ENCODE measurements at places on chromosomes 1 and 21. TPM values are rescaled to one million over a fixed set of nuclear protein-coding genes. Genes with fewer than 3 reads are reported as not detected.

DNA sequence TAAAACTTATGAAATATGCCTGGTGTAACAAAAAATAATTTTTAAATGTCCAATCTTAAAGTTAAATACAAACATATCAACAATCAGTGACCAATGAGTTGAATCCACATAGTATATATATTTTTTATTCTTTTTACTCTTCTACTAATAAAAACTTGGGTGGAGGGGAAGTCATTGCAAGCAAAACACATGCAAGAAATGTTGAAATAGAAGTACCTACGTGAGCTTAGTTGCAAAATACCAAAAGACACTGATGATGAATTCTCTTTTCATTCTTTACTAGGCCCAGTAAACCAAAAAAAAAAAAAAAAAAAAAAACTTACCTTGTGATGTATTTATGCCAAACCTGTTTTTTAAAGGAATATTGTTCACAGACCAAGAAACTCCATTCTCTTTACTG is 26.4 kb upstream of the PLA2G4A start:
- H3K27ac ChIP-seq = no peak overlapping the region
- H3K4me3 ChIP-seq = no peak overlapping the region
- DNase-seq = no peak
- H3K27me3 ChIP-seq = no peaks in the 10 kb centered on the region
- no peaks in the 10 kb centered on the region for H3K4me1 ChIP-seq

DNA sequence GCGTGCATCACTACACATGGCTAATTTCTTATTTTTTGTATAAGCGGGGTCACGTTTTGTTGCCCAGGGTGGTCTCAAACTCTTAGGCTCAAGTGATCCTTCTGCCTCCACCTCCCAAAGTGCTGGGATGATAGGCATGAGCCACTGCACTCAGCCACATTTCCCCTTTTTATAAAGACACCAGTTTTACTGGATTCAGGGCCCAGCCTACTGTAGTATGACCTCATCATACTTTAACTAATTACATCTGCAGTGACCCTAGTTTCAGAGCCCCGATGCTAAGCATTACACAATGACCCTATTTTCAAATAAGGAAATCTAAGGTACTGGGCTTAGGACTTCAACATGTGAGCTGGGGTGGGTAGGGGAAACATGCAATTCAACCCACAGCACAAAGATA is 31.8 kb upstream of the ENAH start:
- H3K27me3 ChIP-seq = no peaks in the 10 kb centered on the region
- H3K4me1 ChIP-seq = no peaks in the 10 kb centered on the region
- no peak for DNase-seq
- no peak overlapping the region for H3K27ac ChIP-seq

DENND1B gene
- total RNA-seq = 18.2 TPM

- no peak for DNase-seq
- H3K36me3 ChIP-seq = no peaks in the 10 kb centered on the region
- H3K27me3 ChIP-seq = no peaks in the 10 kb centered on the region
- H3K4me1 ChIP-seq = no peaks in the 10 kb centered on the region
- H3K27ac ChIP-seq = no peak overlapping the region
- no peak overlapping the region for H3K4me3 ChIP-seq
Measured at GRCh38 chr21:15682186-15682895, 47.4 kb upstream of the USP25 start.

DNA sequence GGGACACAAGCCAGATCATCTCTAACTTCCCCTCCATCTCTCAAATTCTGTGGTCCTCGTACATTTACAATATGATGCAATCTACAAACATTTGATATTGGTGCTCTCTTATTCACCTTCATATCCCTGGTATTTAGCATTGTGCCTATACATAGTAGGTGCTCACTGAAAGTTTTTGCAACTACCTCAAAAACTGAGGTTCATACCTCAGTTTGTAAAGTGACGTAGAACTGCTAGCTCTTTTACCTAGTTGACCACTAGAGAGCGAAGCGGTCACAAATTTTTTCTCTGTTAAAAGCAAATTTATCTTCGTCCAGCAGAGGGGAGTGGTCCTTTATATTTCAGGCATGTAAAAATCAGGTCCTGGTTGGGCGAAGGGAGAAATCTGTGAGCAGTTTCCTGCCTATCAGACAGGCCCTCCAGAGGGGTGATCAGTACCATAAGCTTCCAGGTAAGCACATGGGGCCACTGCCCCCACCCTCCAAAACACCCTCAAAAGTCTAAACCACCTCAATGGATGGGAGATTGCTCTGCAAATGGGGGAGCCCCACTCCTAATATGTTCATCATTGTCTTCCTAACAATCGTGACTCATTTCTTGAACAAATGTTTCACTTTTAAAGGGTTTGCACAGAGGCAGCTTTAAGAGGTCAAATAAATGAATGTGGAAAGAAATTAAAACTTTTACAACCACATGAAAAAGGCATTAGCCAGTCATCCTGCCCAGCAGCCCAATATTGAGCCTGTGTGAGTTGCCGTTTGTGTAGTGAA is 10.6 kb upstream of the HLCS start:
- H3K4me1 ChIP-seq = peaks cover 9% of the 10 kb centered on the region
- no peaks in the 10 kb centered on the region for H3K27me3 ChIP-seq
- H3K27ac ChIP-seq = no peak overlapping the region
- peak; percentile 32 for DNase-seq

DNA sequence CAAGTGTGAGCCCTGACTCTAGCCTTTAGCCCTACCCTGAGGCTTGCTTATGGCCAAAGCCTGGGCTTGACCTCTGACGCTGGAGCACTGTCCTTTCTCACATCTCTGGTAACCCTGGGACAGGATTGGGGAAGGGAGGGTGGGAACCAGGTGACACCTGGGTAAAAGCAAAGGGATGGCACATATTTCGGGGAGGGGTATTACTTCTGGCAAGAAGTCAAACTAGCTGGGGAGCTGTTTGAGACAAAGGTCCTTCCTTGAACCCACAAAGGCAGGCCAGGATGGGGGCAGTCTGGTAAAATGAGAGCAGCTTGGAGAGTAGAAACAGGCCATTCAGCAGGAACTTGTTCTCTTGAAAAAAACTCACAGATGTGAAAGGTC is 2.0 kb downstream of the MOB3C start:
- peaks cover 5% of the 10 kb centered on the region for H3K36me3 ChIP-seq
- H3K4me3 ChIP-seq = no peak overlapping the region
- peaks cover 37% of the 10 kb centered on the region for H3K4me1 ChIP-seq
- peak overlapping the region; percentile 18 for H3K27ac ChIP-seq
- H3K27me3 ChIP-seq = no peaks in the 10 kb centered on the region
